Activated CD8-positive, alpha-beta memory T cell treated with anti-CD3 and anti-CD28 coated beads for 48 hours (primary cell): ENCODE measurements at places on chromosomes 7 and 10.
A peak's percentile ranks its signal among the peaks of the same experiment; 100 is the strongest.

GRCh38 chr7:75687246-75688088 lies 51.3 kb downstream of the HIP1 start:
- DNase-seq = no peak

DNA sequence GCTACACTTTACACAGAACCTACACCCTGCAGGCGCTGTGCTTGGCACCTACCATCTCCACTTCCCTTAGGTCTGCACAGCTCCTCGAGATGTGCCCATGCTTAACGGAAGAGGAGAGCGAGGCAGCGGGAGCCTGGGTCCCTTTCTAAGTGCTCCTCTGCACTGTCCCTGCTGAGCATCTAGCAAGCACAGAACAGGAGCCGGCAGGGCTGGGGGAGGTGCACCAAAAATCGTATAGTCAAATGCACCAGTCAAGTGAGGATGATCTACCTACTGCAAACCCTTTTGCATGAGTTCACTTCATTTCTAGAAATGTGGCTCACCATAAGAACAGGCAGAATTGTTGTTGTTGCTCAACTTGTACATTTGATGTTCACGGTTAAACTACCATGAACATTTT lies 267.7 kb downstream of the TNS3 start:
- no peak for DNase-seq

- no peak for DNase-seq
Measured at GRCh38 chr7:93284908-93285307, 52.7 kb downstream of the VPS50 start.

GRCh38 chr7:141431711-141432110 lies 119.5 kb upstream of the AGK start:
- DNase-seq = no peak

GRCh38 chr7:29146057-29146706 lies at the start of gene CPVL:
Gene CPVL, minus strand, starts transcription at chr7:29146537. Its CDS starts 25,476 bp downstream, at chr7:29121061.
- DNase-seq = no peak

- DNase-seq = no peak
Measured at GRCh38 chr10:45553155-45553554, 119.4 kb downstream of the ZFAND4 start.

GRCh38 chr10:130495891-130496636 lies 359.9 kb downstream of the GLRX3 start:
- DNase-seq = no peak

DNA sequence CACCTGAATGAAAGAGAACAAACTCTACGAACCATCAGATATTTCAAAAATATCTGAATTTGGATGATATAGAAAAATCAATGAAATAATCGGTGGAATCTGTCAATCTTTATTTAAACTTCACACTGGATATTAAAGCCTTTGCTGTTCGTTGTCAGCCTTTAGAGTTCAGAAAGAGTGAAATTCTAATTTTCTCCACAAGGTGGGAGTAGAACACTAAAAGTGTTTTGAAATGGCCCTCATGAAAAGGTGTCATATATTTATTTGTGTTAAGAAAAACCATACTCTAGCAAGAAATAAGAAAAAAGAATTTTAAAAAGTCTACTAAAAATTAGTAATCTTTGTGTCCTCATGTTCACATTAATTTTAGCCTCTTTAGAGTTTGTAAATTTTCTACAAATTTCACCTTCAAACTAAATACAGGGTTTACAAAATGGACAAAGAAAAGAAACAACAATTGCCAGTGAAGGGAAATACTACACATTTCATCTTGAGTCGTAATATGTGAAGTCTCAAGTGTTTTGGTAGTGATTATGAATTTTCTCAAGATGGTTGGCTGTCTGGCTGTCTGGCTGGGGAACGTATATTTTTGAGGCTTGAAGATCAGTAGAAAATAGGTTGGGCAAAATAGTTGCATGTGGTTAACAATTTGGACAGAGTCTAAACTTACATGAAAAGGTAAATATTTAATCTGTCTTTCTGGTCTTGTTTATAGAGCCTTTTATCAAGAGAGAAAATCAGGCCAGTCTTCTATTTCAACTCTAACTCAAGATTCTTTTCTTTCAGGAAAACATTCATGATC lies 43.7 kb downstream of the DNAJB9 start:
- DNase-seq = no peak

- DNase-seq = no peak
Measured at GRCh38 chr7:41316410-41316809, 386.5 kb downstream of the INHBA start.

GRCh38 chr10:114975091-114975490 lies 37.1 kb downstream of the TRUB1 start:
- no peak for DNase-seq

DNA sequence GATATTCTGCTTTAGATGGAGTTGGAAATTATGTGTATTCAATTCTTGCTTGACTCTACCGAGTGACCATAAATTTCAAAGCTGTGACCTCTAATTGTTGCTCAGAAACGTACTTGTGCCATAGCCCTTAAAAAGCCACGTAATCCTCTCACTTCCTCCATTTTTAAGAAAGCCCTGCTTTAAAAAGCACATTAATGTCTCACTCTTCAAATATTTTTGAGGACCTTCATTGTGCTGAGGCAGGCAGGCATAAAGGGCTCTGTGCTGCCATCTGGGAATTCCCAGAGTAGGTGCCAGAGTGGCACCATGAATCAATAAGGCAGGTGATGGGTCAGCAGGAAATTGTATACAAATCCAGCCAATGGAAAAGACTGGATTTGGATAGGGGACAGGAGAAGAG lies 97.7 kb upstream of the FAM204A start:
- DNase-seq = no peak

DNA sequence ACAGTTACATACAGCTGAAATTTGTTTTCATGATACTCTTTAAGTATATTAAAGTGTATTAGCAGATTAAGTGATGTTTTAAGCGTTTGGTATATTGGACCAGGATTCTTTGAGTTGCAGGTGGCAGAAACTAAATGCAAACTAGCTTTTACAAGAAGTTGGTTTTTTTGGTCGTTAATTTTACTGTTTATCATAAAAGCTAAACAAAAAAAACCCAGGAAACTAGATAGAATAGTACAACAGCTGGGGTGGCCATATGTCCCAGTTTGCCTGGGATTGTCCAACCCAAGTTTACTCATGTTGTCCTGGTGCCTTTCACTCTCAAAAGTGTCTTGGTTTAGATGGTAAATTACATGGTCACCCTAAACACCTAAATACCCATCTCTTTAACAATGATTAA lies 108.7 kb downstream of the PHTF2 start:
- no peak for DNase-seq

GRCh38 chr10:29037348-29038113 lies 251.3 kb upstream of the LYZL1 start:
- DNase-seq = no peak

DNA sequence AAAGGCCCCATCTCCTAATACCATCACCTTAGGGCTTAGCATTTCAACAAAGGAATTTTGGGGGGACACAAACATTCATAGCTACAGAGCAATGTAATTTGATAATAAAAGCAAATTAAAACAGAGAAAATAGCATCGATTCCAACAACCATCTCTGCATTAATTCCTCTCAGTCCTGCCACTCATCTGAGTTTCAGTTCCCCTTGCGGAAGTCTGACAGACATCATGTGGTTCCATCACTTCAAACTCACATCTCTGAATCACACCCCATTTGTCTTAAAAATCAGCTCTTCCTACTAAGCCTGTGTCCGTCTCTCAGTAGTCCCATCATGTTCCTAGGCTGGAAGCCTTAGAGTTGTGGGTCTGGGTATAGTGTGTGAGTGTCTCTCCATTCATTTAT lies 3.6 kb downstream of the ADCK2 start:
- DNase-seq = no peak

GRCh38 chr10:74799721-74800221 lies 26.6 kb upstream of the KAT6B start:
- DNase-seq = no peak

DNA sequence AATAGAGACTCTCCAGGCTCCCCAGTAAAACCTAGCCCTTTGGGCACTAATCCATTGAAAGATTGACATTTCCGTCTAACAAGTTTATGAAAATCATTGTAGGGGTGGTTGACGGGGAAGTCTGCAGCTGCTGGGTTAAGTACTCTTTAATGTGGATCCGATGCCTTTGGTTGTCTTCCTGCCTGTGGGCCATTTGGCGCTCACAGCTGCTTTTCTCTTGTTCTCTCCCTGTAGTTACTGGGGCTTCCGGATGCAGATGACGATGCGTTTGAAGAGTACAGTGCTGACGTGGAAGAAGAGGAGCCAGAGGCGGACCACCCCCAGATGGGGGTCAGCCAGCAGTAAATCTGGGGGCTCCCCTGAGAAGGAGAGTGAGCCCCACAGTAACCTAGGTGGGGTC lies 22.4 kb downstream of the MTURN start:
- DNase-seq = no peak

DNA sequence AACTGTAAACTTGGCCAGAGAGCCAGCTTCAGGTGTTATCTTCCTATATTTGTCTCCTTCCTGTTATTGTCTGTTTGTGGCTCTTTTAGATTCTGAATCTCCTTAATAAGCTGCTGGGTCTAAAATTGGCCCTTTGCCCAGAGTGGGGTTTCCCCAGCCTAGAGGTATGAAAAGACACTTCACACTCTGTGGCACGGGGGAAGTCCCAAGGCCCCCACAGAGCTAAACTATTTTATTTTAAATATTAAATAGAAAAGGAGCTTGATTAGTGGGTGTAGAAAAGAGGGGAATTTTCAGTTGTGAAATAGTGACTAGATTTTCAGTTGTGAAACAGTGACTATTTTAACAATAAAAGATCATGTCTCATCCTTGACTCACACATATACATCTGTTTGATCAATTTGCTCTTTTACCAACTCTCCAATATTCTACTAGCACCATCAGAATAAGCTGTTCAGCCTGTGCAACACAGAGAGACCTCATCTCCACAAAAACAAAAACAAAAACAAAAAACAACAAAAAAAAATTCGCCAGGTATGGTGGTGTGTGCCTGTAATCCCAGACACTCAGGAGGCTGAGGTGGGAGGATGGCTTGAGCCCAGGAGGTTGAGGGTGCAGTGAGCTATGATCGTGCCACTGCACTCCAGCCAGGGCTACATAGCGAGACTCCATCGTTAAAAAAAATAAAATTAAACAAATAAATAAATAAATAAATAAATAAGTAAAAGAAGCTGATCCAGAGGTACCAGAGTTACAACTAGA lies 24.9 kb upstream of the ADO start:
- peak; percentile 66 for DNase-seq

DNA sequence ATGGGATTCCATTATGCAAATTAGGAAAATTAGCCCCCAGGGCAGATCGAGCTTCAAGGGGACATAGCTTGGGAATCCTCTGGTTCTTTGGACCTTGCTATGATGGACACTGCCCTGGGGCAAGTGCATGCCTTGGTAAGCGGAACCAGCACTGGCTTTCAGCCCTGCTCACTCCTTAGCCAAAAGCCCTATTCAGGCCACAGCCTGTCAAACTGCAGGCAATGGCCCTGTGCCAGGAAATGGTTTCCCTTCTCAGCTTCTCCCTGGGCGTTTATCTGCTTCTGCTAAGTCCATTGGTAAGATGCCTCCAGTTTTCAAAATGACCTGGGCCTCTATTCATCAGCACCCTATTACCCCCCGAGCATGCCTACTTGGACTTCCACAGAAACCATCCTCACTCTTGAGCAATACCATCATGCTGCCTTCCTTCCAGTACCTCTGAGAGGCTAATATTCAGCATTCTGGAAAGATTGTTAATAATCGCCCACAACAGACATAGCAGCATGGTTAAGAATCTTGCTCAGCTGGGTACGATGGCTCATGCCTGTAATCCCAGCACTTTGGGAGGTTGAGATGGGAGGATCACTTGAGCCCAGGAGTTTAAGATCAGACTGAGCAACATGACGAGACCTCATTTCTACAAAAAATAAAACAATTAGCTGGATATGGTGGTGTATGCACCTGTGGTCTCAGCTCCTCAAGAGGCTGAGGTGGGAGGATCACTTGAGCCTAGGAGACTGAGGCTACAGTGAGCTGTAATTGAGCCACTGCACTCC lies 918.6 kb upstream of the AUTS2 start:
- no peak for DNase-seq

GRCh38 chr10:114256822-114257221 lies 17.8 kb downstream of the VWA2 start:
- no peak for DNase-seq

GRCh38 chr10:70575486-70575873 lies 27.1 kb downstream of the PRF1 start:
- DNase-seq = no peak

DNA sequence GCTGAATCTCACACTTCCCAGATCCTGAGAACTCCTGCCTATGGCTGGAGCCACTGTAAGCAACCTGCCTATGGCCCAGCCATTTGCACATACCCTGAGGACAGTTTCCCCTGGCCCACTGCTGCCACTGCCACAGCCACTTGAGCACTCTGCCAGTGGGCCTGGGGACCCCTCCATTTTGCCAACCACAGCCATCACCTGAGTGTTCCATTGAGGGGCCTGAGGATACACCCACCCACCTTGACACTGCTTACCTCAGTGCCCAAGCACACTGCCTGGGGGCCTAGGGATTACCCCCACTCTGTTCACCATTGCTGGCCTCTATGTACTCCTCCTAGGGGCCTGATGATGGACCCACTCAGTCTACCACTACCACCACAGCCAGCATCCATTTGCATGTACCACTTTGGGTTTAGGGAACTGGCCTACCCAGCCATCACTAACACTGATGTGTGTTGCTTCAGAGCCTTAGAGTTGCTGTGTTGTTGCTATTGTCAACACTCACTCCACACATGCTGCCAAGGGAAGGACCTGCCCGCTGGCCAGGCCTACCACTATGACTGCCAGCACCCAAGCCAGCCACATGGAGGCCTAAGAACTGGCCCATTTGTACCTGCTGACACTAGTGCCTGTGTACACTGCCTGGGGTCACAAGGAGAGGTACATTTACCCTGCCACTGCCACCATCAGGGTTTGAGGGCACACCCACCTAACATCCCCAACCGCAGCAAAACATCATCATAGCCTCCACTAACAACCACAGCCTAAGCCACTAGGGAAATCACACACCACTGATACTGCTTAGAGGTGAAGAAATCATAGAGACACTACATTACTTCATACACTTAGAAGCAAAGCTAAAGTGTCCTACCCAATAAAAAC lies 45.9 kb upstream of the ANTXRL start:
- DNase-seq = no peak

DNA sequence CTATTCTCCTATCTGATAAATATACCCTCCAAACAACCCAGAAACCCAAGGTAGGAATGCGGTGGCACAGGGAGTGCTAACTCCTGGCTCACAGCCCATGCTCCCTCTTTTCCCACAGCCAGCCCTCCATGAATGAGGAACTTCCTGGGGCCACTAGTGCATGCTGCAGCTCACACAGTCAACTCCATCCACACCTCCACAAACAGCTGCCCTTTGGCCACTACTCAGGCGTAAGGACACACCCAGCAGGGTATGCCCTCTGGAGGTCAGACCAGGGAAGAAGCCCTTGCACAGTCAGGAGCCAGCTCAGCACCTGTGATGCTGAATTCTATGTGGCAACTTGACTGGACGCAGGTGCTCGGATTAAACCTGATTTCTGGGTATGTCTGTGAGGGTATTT lies 85.2 kb upstream of the PIK3CG start:
- no peak for DNase-seq

GRCh38 chr7:111951052-111951451 lies 255.1 kb downstream of the DOCK4 start:
- no peak for DNase-seq

- DNase-seq = no peak
Measured at GRCh38 chr7:23075571-23075970, 30.0 kb upstream of the KLHL7 start.

- no peak for DNase-seq
Measured at GRCh38 chr10:130371666-130372065, 235.5 kb downstream of the GLRX3 start.
